ENCODE measurements at places on chromosomes 3 and 15.

DNA sequence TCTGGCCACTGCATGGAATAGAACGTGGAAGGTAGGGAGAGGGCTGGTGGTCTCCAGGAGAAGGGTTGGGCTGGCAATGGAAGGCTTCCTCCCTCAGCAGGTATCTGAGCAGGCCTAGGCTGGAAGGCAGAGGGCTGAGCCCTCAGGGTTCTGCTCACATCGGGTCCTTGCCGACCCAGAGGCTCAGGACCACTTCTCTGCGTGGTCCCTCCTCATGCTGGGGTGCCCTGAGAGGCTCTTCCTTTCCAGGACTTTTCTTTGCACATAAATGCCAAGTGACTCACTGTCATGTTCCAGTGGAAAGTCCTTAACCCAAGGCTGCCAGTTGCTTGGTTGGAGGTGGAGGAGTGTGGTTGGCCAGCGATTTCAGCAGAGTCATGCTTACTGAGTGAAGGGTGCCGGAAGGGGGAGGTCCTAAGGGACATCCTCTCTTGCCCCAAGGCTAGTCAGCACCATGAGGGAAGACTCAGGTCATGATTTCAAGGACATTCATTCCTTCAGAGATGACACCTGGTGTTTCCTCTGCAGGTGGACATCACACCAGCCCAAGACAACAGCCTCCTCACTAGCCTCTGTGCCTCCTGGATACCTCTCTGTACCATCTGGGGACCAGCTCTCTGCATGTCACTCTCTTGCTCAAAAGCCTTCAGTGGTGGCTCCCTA lies 8.2 kb downstream of the SLC6A6 start:
- peak; percentile 86 for DNase-seq

GRCh38 chr3:48299746-48300712 lies 33.4 kb downstream of the SPINK8 start:
- DNase-seq, result peak; percentile 5

GRCh38 chr3:182697345-182697919 lies 95.9 kb upstream of the ATP11B start:
- DNase-seq, result no peak

GRCh38 chr3:59549962-59550361 lies 500.1 kb upstream of the CFAP20DC start:
- peak; percentile 13 for DNase-seq

DNA sequence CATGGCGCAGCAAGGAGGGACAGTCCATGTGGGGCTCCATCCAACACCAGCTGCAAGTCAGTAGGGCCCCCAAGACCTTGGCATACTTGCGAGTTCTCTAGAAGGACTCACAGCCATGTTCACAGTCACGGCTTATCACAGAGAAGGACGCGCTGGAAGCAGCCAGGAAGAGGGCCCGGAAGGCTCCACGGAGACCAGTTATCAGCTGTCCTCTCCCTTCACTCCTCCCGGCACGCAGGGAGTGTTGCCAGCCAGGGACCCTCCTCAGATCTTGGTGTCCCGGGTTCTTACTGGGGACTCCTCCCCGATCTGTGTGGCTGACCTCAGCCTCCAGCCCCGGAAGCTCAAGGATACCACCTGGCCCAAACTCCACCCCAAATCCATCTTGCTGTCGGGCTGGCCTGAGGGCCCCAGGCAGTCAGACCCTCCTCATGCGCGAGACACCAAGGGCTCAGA lies 68.0 kb downstream of the SLTM start:
- DNase-seq, result no peak

- no peak for DNase-seq
Measured at GRCh38 chr3:194691481-194692283, 6.0 kb downstream of the FAM43A start.

DNA sequence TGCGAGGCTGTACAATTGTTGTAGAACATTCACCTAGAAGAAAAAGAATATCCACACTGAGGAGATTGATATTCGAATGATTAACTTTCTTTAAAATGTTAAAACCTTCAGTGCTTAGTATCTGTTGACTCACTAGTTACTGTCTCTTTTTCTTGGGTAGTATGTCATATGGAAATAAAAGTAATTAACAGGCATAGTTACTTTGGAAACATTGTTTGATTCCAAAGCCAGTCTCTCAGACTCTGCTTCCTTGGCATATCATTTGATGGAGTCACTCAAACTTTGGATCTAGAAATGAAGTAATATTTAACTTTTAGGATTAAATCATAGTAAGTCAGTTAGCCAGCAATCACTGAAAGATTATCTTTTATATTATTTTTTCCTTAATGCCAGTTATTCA lies 63.4 kb downstream of the MAP2K5 start:
- no peak for DNase-seq

- no peak for DNase-seq
Measured at GRCh38 chr15:78003539-78004008, 73.9 kb downstream of the TBC1D2B start.

- no peak for DNase-seq
Measured at GRCh38 chr3:48502728-48503168, 1.2 kb downstream of the SHISA5 start.

DNA sequence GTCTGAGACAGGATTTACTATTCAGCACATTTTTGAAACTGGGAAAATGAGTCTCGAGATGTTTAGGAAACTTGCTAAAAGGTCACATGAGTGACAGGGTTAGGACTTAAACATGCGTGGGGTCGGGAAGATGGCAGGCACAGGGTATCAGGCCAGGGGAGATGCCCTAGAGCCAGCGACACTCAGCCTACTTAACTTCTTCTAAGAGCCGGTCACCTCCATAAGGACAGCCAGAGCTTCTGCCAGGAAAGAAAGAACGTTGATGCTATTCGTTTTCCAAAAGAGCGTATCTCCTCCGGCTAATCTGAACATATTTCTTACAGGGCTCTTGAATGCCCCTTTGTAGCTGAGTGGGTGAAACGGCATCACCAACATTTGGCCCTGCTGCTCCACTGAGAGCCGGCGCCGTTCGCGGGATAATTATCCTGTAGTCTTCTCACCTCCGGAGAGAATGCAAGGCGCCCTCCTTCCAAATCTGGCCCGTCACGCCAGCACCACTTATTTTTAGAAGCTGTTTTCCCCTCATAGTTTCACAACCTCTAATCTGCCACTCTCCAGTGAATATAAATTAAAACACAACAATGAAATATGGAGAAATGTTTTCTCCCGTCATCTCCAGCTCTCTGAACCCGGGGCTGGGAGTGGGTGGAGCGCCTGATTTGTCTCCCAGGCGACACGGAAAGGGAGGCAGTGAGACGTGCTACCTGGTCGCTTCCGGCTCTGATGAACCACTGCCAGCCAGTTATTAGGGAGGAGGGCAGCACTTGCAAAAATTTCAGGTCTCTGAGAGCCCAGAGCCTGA lies 58.5 kb downstream of the LIPC start:
- DNase-seq, result no peak

DNA sequence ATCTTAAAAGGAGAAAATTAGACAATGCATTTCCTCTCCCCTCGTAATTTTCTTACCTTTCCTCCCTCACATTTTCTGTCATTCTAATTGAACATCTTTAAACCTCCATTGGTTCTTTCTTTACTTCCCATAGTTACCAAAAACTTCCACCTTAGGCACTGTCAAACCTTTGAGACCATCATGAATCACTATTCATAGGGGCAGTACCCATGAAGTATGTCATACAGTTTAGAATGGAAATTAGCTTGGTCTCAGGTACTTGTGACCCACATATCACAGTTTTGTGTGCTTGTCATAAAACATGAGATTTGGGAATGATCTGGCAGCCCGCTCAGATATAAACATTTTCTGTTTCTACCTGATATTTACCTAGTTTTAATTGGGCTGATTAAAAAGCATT lies 50.1 kb downstream of the KCNMB3 start:
- DNase-seq, result no peak

GRCh38 chr15:73869216-73869995 lies 4.0 kb upstream of the TBC1D21 start:
- DNase-seq, result no peak

DNA sequence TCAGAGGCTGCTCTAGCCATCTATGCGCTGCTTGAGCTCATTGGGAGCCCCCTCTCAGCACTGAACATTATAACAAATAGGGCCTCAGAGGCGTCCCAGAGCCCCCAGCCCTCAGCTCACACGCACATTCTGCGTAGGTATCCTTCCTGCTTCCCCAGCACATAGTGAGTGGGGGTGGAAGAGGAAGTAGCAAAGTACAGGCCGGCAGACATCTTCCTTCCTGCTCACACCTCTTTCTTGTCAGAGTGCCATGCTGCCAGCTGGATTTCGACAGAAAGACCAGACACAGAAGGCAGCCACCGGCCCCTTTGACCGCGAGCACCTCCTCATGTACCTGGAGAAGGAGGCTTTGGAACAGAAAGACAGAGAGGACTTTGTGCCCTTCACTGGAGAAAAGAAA lies 16.6 kb downstream of the TMOD2 start:
- DNase-seq, result no peak

DNA sequence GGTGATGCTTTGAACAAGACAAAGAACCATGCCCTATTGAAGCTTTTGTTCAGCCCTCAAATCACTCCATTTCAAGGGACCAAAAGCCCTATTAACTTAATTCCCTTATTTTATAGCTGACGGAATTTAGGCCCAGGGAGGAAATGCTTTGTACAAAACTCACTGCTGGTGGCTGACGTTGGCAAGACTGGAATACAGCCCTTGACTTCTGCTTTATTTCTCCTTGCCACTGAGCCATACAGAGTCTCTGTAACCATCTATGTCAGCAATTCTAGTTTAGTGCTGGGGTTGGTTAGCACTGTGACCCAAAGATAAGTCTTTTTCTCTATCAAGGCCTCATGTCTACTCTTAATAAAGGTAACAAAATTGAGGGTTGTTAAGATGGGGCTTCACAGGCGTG lies 316.1 kb upstream of the TPRG1 start:
- no peak for DNase-seq

DNA sequence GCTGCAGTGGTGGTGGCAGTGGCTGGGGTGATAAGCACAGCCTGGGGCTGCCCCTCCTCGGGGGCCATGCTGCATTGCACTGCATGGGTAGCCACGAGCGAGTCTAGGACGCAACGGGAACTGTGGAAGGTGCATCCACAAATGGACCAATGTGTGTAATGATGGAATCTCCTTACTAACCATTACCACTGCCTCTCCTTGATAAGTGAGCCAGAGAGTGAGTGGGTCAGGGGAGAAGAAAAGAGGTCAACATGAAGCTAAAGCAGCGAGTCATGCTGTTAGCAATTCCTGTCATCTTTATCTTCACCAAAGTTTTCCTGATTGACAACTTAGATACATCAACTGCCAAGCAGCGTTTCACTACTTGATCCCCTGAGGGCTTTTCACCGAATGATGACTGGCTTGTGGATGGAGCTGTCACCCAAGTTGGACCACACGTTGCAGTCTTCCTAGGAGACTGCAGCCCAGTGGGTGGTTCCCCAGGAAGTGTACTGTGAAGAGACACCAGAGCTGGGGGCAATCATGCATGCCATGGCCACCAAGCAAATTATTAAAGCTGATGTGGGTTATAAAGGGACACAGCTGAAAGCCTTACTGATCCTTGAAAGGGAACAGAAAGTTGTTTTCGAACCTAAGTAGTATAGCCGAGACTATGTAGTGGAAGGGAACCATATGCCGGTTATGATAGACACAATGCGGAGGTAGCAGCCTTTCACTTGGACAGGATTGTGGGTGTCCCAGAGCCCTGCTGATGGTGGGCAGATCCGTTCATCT lies 20.6 kb downstream of the SAMD7 start:
- DNase-seq, result no peak

GRCh38 chr3:70179111-70179510 lies 133.3 kb downstream of the MDFIC2 start:
- DNase-seq, result no peak

DNA sequence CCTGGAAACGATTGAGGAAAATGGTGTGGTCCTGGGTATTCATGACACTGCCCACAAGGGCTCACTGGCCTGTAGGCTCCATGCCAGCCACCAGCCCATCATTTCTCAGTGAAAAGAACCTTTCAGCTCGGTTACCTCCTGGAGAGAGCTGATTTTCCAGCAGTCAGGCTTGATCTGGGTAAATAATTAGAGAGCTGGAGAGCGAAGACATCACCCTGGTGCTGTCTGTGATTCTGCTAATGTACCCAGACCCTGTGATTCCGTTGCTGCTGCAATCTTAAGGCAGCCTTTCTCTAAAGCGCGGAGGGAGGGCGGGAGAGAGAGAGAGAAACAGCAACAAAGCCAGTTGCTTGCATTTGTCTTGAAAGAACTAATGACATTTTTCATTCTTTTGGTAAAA lies 221.9 kb upstream of the TOPAZ1 start:
- DNase-seq, result no peak

DNA sequence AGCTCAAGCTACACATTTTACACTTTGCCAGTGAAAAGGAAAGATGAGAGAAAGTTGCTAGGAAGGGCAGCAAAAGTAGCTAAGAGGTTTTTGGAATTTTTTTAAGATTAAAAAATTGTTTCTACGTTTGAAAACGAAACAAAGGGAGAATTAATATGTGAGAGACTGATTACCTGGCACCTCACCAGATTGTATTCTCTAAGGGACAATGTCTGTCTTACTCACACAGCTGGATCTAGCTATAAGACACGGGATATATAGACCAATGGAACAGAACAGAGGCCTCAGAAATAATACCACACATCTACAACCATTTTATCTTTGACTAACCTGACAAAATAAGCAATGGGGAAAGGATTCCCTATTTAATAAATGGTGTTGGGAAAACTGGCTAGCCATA lies 9.5 kb upstream of the KBTBD12 start:
- no peak for DNase-seq

DNA sequence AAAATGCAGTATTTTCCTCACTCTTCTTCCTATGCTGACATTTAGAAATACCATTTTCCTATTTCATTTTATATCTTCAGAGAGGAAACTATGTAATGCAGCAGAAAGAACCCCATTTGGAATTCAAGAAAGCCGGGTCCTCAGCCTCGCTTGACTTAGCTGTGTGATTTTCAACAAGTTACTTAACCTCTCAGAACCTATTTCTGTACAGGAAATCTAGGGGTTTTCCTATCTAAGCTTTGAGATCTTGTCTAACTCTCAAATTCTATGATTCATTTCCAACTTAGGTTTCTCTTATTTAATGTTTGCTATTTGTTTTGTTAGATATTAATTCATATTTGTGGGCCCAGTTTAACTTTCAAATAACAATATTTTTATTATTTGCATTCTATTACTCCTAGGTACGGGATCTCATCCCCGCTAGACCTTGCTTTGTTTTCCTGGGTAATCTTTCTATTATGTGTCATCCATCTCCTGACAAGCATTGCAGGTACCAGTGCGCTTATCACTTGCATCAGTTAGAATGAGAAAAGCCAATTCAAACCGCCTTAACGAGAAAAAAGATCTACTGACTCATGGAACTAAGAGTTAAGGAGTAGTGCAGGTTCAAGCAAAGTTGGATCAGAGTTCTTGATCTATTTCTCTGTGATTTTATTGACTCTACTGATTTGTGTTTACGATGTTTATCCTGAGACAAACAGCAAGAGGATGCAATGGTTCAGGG lies 70.6 kb upstream of the BHLHE40 start:
- DNase-seq, result no peak

DNA sequence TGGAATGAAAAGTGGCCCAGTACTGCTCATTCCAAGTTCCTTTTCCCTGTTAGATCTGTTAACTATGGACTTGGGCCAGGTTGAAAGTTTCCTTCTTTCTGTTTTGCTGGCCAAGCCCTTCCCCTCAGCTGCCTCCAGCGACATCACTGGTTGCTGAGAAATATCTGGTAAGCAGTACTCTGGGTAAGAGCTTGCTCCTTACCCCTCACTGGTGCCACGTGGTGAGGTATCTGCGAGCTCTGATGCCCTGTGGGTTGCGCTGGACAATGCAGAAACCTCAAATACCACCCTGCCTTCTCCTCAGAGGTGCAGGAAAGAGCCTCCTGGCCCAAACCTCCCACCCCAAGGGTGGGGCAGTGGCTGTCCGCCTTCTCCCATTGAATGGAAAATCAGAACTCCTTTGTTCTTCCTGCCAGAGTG lies 42.9 kb upstream of the APH1B start:
- peak; percentile 45 for DNase-seq
